Right renal cortex interstitium (tissue), 3 donors: ENCODE measurements at places on chromosomes 3 and 15.

GRCh38 chr3:64594134-64594533 lies 93.7 kb downstream of the ADAMTS9 start:
- no peak for DNase-seq

- no peak for DNase-seq
Measured at GRCh38 chr3:69276884-69277283, 109.0 kb downstream of the FRMD4B start.

GRCh38 chr3:177468331-177468730 lies 271.0 kb upstream of the TBL1XR1 start:
- no peak for DNase-seq

- no peak for DNase-seq
Measured at GRCh38 chr3:194275291-194275690, 75.8 kb downstream of the CPN2 start.

DNA sequence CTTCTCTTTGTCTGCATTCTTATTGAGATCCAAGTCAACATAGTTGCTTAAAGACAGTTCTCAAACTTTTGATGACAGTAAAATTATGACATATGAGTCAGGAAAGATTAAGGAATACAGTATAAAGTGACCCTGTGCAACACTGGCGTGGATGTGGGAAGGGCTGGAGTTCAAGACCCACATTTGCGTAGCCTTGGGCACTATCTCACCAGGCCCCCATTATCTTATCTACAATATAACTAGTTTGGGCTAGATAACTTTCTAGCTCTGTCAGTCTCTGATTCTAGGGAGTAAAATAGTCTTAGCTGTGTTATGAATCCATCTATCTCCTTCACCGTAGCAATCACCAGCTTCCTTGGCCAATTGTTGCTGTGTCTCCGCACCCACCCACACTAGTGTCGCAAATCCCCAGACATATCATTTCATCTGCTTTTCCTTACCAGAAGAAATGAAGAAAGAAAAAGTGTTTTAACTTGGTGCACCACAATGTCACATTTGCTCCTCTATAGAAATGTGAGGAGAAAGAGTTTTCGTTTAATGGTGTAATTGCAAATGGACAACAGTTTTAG lies 14.9 kb upstream of the TM4SF4 start:
- DNase-seq = no peak

DNA sequence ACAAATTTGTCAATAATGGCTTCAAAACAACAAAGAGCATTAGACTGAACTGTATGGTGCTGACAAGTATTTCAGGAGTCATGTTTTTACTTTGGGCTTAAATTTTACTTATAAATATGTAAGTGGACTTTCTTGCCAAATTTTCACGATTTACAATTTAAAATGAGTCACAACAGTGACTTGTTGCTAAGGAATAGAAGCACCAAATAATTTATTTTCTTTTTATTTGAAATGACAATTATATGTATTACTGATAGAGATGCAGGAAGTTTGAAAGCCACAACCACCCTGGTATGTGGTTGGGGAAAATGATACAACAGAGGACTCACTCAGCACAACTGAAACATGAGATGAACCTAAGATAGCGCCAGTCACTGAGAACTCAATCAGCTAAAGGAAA lies 90.3 kb downstream of the FMN1 start:
- no peak for DNase-seq

- no peak for DNase-seq
Measured at GRCh38 chr3:65181391-65181871, 493.6 kb upstream of the ADAMTS9 start.

DNA sequence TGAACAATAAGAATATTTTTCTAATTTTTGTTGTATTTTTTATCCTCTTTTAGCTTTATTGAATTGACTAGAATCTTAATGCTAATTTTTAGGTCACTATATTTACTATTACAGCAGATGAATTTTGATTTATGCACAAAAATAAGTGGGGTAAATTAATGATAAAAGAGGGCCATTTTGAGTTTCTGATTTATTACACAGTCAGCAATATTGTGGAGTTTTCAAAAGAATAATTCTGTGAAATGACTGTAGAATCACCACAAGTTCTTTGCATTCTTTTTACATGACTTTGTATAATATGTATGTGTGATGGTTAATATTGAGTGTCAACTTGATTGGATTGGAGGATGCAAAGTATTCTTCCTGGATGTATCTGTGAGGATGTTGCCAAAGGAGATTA lies 812.4 kb upstream of the DPPA4 start:
- DNase-seq = no peak

- DNase-seq = no peak
Measured at GRCh38 chr3:113741086-113741485, 5.0 kb downstream of the NAA50 start.

GRCh38 chr3:46702246-46703012 lies 1.2 kb downstream of the TMIE start:
- DNase-seq = no peak

DNA sequence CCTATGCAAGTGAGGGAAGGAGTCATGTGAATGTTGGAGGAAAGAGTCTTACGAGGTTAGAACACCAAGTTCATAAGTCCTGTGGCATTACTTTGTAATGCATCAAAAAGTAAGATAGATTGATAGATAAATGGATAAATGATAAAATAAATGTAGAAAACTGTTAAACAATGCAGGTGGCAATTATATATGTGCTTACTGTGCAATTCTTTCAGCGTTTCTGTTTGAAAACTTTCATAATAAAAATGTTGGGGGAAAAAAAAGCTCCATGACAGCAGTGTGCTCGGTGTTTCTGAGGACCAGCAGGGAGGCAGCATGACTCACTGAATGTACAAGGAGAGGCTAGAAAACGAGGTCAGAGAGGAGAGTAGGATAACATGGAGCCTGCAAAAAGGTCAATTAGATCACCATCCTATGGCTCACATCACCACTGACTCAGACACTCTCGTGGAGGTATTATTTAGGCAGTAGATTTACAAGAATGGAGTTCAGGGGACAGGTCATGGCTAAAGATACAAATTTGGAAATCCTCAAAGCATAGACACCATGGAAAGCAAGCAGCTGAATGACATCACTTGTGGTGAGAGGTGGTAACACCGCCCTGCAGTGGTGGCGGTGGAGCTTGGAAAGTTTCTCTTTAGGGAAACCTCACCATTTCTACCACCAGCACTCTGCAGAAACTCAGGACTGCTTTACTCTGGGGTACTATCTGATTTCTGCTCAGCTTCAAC lies 219.8 kb downstream of the CTNNB1 start:
- DNase-seq = no peak

DNA sequence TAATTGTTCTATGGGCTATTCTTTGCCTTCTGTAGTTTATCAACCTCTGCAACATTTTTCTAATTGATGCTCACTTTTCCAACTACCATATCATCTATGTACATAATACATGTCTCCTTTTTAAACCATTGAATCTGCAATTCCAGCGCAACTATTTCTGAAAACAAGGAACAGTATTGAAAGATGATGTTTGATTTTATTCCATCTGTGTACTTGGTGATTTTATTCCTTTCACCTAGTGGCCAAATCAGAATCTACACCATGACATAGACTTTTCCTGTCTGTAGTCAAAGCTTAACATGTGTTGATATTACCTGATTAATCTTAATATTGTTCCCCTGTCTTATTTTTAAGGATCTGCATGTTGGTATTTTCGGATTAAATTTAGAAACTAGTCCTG lies 13.0 kb downstream of the NKTR start:
- no peak for DNase-seq

DNA sequence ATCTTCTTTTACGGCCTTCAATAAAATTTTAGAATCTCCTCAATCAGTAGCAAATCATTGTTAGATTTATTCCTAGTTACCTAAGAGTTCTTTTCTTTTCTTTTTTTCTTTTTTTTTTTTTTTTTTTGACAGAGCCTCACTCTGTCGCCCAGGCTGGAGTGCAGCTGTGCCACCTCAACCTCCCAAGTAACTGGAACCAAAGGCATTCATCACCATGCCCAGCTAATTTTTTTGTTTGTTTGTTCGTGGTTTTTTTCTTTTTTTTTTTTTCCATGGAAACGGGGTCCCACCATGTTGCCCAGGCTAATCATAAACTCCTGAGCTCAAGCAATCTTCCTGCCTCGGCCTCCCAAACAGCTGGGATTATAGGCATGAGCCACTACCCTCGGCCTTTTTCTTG lies 30.4 kb upstream of the AEN start:
- DNase-seq = no peak

- no peak for DNase-seq
Measured at GRCh38 chr15:42048080-42048820, 27.4 kb upstream of the PLA2G4E start.

GRCh38 chr3:187430576-187430975 lies 62.4 kb downstream of the RTP4 start:
- no peak for DNase-seq

DNA sequence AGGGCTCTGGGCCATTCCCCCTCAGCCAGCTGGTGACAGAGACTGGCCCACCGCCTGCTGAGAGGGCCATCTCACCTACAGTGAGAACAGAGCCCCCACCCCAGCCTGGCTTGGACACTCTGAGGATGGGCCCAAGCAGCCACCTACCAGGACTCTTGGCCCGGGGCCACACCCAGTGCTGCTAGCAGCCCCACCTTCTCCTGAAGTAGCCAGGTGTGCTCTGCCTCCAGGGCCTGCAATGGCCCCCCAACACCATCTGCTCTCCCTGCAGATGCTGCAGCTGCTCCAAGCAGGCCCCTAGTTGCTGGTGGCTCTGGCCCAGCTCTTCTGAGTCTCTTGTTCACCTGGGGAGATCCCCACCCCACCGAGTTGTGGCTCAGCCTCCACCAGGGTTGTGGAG lies 6.8 kb upstream of the CLK3 start:
- DNase-seq = no peak

GRCh38 chr3:152235709-152236298 lies 32.9 kb upstream of the MBNL1 start:
- DNase-seq = no peak

- no peak for DNase-seq
Measured at GRCh38 chr3:60190073-60190472, 1061.2 kb downstream of the FHIT start.

DNA sequence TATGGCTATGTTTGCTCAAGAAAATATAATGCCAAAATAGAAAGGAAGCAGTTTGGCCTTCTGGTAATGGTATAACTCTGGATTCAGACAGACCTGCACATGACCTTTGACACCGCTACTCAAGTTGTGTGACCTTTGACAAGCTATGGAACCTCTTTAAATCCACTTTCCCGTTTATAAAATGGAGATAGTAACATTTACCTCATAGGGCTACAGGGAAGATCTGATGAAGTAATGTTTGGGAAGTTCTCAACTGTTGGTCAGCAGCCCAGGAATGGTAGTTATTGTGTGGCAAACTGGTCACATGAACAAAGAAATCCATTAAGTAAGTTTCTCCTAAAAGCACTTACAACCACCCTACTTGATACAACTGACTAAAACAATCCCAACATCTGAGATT lies 95.1 kb upstream of the PHLDB2 start:
- DNase-seq = no peak

DNA sequence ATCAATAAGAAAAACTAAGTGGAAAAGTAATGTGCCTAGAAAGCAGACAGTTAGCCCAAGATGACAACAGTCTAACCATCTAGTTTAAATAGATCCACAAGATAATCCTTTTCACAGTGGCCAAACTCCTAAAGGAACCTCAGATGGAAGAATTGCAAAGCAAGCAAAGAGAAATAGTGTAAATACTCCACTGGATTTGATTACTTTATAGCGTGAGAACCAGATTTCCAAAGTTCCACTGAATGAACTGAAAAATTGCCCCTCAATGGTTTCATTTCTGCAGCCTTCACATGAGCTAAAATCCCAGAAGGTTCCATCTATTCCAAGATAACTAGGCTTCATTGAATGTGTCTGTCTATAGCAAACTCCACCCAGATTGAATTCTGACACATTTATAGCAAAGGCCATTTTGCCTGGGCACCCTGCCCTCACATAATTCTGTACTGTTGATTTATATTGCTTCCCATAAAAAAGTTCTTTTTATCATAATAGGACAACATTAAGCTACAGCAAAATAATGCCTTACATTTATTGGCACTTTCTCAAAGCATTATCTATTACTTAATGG lies 129.7 kb upstream of the THBS1 start:
- no peak for DNase-seq

DNA sequence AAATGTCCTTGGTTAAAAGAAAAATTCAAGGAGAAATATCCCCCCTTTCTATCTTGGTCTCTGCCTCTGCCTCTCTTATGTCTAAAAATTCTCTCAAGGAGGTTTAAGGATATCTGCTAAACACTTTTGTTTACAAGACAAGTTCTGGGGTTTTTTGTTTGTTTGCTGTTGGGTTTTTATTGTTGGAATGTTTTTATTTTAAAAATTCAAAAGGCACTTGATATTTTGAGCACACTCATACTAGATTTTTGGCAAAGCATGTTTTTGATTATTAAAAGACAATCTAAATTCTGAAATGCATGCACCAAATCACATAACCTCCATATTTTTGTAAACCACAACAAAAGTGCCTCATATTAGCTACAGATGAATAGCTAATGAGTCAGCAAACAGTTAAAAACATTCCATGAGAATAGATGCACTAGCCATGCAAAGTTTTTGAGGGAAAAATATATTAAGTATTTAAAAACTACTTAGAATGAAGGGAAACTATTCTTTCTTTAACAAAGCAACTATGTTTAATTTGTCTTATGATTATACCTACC lies 84.6 kb downstream of the ZBTB20 start:
- DNase-seq = no peak

GRCh38 chr15:61336026-61336638 lies 107.0 kb upstream of the RORA start:
- DNase-seq = no peak

DNA sequence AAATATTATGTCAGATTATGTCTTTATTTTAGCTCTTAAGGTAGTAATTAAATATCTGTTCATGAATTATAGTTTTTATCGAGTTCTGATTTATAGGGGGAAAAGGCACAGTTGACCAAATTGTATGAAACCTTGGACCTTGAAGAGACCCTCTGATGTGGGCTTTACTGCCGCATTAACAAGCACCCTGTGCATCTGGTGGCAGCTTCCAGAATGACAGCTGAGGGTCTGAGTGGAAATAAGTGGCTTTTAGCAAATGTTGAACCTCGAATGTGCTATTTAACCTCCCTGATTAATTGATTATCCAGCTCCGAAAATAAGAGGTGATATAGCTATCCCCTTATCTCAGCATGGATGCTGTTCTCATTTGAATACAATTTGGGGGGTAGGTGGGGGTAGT lies 87.0 kb downstream of the TMEM108 start:
- DNase-seq = no peak

- no peak for DNase-seq
Measured at GRCh38 chr15:68593828-68594532, 15.2 kb downstream of the CORO2B start.

- no peak for DNase-seq
Measured at GRCh38 chr3:157122116-157122515, 37.8 kb downstream of the CCNL1 start.

DNA sequence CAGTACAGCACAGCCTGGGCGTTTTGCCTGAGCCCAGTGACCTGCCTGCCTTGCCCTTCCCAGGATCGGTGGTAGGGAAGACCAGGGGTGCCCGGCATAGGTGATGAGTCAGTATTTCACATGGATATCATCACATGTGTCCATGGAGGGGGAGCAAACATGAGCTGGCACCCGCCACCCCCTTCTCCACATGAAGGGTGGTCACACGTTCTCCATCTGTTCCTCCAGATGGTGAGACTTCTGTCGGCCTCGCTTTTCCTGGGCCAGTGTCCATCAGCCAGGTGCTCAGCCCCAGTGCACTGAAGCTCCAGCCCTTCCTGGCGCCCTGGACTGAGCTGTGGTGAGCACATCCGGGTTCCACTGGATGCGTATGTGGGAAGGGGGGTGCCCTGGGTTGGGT lies 208.4 kb downstream of the UBE3A start:
- DNase-seq = no peak

- DNase-seq = no peak
Measured at GRCh38 chr15:85331655-85332285, 48.6 kb upstream of the AKAP13 start.

GRCh38 chr15:36525430-36525829 lies 54.0 kb upstream of the CDIN1 start:
- DNase-seq = no peak
